ENCODE measurements at places on chromosomes 3 and 15.
A peak's percentile ranks its signal among the peaks of the same experiment; 100 is the strongest.

DNA sequence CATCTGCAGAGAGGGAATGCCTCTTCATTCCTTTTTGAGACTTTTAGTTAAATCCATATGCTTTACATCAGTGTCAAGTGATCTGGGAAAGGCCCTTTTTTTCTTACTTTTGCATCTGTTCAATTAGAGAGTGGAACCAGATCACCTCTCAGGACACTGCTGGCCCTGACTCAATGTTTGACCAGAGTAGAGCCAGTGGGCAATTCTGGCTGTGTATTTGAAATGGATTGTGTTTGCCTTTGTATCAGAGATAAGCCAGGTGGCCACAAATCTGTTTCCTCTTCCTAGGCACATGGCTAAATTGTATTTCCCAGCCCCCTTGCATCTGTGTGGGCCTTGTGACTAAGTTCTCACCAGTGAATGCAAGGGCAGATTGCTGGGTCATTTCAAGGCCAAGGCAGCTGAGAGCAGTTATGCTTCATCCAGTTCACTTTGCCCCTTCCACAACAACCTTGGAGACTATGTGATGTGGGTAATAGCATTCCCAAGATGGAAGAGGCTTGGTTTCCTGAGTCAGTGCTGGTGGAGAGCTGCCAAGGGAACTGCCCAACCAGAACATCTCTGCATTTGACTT is 75.6 kb upstream of the CACNA2D3 start:
- DNase-seq, result no peak

- DNase-seq, result no peak
These were observed 31.6 kb upstream of the STAG1 start for GRCh38 chr3:136783708-136784191.

DNA sequence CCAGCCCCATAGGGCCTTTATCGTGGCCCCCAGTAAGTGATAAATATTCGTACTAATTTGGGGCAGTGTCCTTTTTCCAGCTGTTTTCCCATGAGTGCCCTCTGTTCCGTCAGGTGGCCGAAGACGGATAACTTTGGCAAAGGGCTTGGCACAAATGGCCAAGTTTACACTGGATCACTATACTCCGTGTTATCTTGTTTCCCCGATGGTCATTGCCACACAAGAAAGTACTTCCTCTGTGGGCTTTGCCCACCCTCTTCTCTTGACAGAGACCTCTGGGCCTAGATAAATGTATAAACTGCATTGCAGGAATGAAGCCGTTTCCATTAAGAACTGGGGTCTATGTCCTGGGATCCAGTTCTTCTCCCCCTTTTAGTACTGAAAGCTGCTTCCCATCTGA is 39.1 kb downstream of the SMAD3 start:
- no peak for DNase-seq

DNA sequence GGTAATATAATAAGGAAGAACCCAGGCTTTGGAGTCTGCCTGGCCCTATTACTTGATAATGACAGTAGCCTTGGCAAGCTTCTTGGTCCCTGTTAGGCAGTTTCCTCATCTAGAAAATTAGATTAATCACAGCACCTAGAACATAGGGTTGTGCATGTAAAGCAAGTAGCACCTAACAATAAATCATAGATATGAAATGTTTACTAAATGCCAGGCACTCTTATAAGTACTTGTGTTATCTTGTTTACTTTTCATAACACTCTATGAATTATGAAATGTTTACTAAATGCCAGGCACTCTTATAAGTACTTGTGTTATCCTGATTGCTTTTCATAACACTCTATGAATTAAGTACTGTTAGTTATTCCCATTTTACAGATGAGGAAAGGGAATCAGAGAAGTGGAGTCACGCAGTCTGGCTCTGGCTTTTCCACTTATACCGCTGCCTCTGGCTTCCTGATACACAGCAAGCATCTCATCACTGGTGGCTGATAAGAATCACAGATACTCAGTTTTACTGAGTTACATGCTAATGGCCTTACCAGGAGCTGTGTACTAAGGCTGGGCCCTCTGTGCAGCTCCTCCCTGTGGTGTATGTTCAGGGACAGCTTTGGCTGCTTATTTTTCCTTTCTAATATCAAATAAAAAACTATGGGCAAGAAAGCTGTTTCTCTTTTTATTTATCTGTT is 123.4 kb downstream of the FEZF2 start:
- DNase-seq, result no peak

- peak; percentile 31 for DNase-seq
These were observed 178.8 kb downstream of the KLHL25 start for GRCh38 chr15:85615930-85616329.

DNA sequence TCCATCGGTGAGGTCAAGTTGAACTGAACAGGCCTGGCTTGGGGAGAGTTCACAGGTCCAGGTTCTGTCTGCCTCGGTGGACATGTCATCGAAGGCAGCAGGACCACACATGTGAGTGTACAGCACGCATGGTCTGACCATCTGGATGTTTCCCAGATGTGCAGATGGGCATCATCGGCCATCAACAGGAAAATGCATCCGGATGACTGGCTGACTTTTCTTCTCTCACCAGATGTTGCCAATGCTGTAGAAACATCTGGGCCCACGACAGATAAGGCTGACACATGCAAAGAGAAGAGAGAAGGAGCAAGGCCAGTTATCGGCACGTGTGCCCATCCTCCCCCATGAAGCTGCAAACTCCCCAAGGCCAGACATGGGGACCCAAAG is 45.1 kb downstream of the NOX5 start:
- DNase-seq, result peak; percentile 30

GRCh38 chr3:143084856-143085731 is 34.5 kb upstream of the CHST2 start:
- DNase-seq, result peak; percentile 55

- DNase-seq, result no peak
These were observed 91.4 kb upstream of the PLCL2 start for GRCh38 chr3:16793321-16793720.

DNA sequence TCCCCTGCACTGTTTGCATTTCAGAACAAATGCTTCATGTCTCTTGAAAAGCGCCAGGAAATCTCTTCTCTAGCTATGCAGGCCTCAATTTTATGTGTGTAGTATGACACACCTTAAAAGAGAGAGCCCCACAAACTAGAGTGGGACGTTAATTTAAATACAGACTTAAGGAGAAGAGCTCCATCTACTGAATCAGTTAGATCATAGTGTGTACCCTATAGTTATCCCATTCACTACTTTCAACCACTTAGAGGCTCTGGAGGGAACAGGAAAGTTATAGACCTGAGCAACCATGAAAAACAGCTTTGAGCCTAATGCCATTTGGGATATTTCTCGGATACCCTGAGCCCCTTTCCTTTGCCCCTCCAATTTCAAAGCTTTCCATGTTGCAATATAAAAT is 153.7 kb downstream of the TIGIT start:
- DNase-seq, result no peak

DNA sequence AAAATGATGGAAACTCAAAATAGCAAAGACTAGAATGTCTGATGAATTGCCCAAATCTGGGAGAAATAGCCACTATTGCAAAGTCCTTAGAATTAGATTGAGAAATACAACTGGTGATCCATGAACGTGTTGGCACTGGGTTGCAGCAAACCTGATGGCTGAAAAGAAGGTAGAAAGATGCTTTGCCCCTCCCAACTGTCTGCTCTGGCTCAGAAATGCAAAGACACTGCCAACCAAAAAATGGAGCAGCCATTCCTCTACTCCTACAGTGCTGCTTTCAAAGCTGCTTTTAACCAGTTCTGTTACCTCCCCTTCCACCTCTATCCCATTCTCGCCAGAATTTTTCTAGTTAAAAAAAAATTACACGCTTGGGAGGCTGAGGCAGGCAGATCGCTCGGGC is 60.7 kb downstream of the CPA3 start:
- DNase-seq, result no peak

DNA sequence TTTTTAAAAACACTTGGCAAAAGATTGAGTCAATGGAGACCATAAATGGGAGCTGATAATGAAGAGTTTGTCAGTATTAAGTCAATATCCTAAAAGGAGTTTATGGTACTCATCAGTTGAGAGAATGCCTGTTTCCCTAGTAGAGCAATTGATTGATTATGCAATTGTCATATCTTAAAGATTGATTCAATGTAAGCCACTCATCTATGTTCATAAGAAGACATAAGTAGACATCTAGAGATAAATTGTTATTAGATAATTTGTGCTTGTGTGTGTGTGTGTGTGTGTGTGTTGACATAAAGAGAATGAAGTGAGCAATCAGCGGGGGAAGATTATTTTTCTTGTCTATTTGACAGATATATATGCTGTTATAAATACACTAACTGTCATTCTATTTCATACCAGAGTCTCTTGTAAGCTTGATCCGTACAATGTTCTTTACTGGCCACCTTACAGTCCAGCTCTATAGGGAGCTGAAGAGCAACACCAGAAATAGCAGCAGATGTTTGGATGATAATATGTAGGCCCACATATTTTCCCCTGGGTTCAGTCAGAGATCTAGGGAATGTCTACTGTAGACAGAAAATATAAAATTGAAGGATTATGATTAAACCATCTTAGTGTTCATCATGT is 848.6 kb upstream of the EPHA6 start:
- DNase-seq, result no peak

- DNase-seq, result no peak
These were observed 357.3 kb downstream of the ZBTB20 start for GRCh38 chr3:114789803-114790202.

GRCh38 chr3:186237915-186238314 is 124.1 kb downstream of the DGKG start:
- no peak for DNase-seq

- DNase-seq, result no peak
These were observed 594.2 kb downstream of the ZBBX start for GRCh38 chr3:166785876-166786275.

All from AG20443 (cell line).